ENCODE measurements at places on chromosomes 11 and 22.

- DNase-seq: no peak
Observed at GRCh38 chr11:27058456-27058855, 17.8 kb downstream of the BBOX1 start.

DNA sequence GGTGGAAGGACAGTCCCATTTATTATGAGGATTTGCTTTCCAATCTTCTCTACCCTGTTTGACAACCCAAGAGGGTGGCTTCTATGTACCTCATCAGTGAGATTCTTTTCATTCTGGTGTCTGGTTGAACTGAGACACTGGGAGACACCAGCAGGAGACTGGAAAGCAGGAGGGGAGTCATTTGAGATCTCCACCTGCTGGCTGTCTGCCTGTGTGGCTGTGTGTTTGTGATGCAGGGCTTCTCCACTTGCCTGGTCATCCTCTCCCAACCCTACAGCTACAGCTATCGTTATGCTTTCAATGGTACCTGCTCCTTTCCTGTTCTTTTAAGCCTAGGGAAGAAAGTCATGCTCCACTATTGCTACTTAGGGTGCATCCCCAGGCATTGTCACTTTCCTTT lies 48.6 kb downstream of the MRGPRX1 start:
- DNase-seq: no peak

DNA sequence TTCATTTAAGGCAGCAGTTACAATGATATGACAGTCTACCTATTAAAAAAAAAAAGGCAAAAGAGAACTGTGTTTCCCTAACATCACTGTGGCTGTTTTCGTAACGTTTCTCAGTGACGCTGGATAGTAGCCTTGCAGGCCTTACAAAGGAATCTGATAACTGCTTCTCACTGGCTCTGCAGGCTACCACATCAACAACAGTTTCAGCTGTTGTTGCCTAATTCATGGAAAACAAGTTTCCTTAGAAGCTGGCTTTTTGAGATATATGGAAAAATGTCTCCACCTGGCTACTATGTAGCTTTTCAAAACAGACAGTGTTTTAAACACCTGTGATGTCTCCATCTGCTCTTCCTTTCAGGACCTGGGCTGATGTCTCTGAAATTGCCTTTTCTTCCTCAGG lies 3.8 kb downstream of the OR51V1 start:
- no peak for DNase-seq

GRCh38 chr11:6481924-6482275 lies 599 bp downstream of the TIMM10B start:
- DNase-seq: no peak

GRCh38 chr22:45286854-45287551 lies 2.3 kb downstream of the UPK3A start:
- DNase-seq: no peak

DNA sequence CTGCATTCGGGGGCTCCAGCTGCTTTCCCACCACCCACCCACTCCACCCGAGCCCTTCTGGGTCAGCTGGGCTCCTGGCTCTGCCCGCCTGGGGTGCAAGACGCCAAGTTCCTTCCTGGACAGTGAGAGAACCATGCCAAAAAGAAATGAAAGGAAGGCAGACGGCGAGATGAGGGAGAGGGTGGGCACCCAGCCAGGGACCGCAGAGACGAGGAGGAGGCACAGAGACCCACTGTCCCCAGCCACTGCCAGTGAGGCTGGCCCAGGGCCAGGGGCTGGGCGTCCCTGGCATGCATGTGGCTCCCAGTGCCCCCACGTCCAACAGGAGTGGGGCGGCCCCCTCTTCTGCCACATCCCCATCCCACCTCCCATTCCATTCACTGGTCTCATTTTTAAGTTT lies 10.8 kb upstream of the CD81 start:
- no peak for DNase-seq

DNA sequence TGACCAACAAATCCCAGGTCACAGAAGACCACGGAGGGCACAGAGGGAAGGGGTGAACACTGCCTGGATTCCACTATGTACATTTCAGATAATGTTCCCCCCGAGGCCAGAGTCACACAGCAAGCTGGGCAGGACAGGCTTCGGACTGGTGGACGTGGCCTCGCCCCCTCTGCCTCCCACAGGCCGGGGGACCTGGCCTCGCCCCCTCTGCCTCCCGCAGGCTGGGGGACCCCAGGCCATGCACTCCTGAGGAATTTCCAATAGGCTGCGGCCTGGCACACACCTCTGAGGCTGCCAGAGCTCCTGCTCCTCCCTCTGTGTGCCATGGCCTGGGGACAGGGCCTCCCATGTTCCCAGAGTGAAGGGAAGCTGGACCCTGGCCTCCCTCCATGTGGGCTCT lies 1352.8 kb downstream of the BRD1 start:
- DNase-seq: no peak

- DNase-seq: peak; percentile 40
Observed at GRCh38 chr22:30602049-30602448, 4.9 kb upstream of the TCN2 start.

GRCh38 chr11:121391914-121392313 lies 60.2 kb upstream of the SORL1 start:
- DNase-seq: no peak

DNA sequence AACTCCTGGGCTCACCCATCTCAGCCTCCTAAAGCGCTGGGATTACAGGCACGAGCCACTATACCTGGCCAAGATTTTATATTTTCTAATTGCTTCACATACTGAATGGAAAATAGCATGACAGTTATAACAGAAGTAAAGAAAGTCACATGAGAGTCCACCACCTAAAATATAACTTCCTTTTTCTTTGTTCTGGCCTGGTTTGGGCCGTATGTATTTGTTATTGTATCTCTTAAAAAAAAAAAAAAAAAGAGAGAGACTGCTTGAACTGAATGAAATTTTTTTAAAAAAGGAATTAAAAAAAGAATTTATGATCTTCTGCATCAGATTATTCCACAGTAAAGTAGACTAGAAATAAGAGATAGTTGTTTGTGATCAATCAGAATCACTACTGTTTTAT lies 86.0 kb upstream of the GRIK4 start:
- DNase-seq: no peak

- DNase-seq: no peak
Observed at GRCh38 chr11:83554876-83555275, 268.7 kb upstream of the CCDC90B start.

DNA sequence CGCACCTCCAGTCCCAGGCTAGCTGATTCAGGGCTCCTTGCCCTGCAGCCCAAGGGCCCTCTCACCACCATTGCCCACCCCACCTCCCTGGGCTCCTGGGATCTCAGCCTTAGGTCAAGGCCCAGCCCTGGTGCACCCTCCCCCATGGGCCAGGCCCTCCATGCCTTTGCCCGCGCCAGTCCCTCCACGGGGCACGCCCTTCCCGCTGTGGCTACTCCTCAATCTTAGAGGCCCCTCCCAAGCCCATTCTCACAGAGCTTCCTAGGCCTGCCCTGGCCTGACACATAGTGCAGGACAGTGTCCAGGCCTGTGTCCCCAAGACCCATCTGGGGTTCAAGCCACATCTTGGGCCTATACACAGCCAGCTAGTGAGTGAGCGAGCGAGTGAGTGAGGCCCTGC lies 6.9 kb downstream of the GP1BB start:
- no peak for DNase-seq

DNA sequence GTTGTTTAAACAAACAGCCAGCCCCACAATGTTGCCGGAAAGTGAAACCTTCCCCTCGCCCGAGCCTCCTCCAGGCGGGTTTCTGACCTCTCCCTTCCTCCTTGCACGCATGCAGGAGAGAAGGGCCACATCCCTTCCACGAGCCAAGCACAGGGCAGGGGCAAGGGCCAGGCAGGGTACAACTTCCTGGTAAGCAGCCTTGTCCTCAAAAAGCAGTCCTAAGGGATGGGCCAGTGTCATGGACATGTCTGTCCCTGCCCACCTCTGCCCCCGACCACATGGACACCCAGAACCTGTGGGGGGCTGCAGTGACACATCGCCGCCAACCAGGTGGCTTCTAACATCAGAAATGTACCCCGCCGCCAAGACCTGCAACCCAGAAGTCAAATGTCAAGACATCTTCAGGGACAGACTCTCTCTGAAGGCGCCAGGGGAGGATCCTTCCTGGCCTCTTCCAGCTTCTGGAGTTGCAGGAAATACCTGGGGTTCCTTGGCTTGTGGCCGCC lies 145.3 kb downstream of the CRYBB2 start:
- no peak for DNase-seq

DNA sequence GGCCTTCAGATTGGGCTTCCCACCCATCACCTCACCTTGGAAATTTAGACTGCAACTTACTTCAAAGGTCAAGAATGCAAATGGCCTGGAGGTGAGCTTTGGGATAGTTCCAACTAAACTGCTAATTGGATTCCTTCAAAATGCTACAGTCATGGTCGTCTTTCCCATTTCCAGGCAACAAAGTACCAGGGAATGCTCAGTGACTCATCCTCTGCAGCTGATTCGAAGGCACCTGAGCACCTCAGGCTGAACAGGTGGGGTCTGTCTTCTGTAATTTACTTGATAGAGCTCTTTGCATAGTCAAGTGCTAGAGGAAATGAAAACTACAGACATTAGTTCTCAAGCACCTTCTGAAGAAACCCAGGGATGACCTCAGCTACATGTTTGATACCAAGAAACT lies 20.5 kb upstream of the FSHB start:
- DNase-seq: no peak

DNA sequence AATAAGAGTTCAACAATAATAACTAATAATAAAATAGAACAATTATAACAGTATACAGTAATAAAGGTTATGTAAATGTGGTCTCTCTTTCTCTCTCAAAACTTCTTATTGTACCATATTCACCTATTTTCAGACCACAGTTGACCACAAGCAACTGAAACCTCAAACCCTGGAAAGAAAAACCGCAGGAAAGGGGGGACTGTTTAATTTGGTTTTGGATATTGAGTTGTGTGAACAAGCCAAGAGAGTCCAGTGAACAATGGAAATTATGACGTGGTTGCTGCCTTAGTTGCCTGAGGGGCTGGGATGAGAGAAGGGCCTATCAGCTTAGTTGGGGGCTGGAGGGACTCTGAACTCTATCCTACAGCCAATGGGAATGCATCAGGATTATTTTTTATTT lies 178.7 kb upstream of the POU2AF2 start:
- no peak for DNase-seq
